Forelimb muscle (tissue), 1 donor: ENCODE measurements at places on chromosomes 7 and 10. TPM values are rescaled to one million over a fixed set of nuclear protein-coding genes. Genes with fewer than 3 reads are reported as not detected.

ZC3HAV1 gene
- 9.7 TPM for polyA plus RNA-seq

EMX2 gene
- polyA plus RNA-seq: 11.9 TPM

PON3 gene
- 3.8 TPM for polyA plus RNA-seq

AZGP1 gene
- polyA plus RNA-seq: 13.2 TPM

TMEM229A gene
- polyA plus RNA-seq: not detected

BTAF1 gene
- 23.7 TPM for polyA plus RNA-seq

NRP1 gene
- polyA plus RNA-seq: 91.0 TPM

CPA1 gene
- 6.5 TPM for polyA plus RNA-seq

TMEM213 gene
- 0.09 TPM for polyA plus RNA-seq

NUTM2E gene
- polyA plus RNA-seq: 0.59 TPM

NPSR1 gene
- polyA plus RNA-seq: 0.38 TPM

EBLN1 gene
- polyA plus RNA-seq: not detected

INSYN2A gene
- polyA plus RNA-seq: 1.1 TPM

EIF4EBP2 gene
- 62.1 TPM for polyA plus RNA-seq

GIMAP8 gene
- polyA plus RNA-seq: 6.1 TPM

HECTD2 gene
- polyA plus RNA-seq: 15.5 TPM

PDE6C gene
- polyA plus RNA-seq: 0.58 TPM

CWF19L1 gene
- polyA plus RNA-seq: 21.6 TPM

FKBP6 gene
- 0.23 TPM for polyA plus RNA-seq

HOXA9 gene
- polyA plus RNA-seq: 25.7 TPM

GPR15LG gene
- polyA plus RNA-seq: not detected

DNA sequence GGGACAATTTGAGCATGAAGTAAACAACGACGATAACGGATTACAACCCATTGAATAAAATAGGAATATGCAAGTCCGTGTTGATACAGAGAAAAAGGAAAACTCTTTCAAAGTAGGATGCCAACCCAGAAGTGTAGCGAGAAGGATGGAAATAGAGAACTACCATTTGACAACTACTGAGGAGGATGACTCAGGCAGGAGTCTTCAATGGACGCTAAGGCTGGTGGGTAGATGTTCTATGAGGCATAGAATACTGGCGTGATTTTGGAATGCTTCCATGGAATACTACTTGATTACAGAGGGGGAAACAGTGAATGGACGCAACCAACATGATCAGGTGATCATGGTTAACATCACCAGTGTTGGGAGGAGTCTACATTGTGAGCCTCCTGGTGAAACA is 828 bp upstream of the CFAP70 start:
- no peak for DNase-seq

- DNase-seq: no peak
These were observed 31.4 kb downstream of the PALS2 start for GRCh38 chr7:24604630-24605029.

- no peak for DNase-seq
These were observed 70.0 kb upstream of the PAPSS2 start for GRCh38 chr10:87589645-87590051.

GRCh38 chr10:3353235-3353634 is 180.7 kb upstream of the PITRM1 start:
- DNase-seq: no peak

- no peak for DNase-seq
These were observed at the start of gene HOXA10 for GRCh38 chr7:27173956-27174873. Gene HOXA10, minus strand, starts transcription at chr7:27174320. Its CDS starts 14 bp downstream, at chr7:27174306.

DNA sequence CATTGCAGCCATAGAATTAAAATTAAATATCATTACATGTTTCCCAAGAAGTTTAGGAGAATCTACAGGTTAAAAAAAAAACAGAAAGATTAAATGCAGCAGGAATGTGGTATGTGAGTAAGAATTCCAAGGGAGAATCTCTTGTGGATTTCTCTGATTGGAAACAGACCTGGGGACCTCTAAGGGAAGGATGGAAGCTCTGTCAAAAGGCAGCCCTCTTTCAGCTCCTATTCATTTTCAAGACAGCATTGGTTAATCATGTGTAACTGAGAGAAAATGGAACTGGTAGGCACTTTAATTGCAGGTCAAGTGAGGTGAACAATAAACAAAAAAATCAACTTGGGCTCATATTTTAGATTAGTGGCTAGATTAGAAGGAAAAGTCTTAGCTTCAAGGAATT is 81.4 kb upstream of the MTPN start:
- no peak for DNase-seq

DNA sequence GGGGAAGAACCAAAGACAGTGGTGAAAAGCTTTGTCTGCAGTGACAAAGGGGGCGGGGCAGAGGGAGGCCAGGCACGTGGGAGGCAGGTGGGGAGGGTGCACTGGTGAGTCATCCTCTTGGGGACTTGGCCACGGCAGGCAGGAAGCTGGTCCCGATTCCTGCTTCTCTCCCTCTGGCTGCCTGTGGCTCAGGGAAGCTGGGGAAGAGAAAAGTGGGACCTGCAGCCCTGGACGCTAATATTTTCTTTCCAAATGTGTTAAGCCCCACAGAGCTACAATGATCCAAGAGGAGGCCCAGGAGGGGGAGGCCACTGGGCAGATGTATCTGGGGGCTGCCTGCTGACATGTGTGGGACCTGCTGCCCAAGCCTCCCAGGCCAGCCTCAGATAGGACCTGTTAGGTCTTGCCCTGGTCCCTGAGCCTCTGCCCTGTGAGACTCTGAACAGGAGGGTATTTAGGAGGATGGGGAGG is 231.8 kb downstream of the KCNMA1 start:
- DNase-seq: no peak

DNA sequence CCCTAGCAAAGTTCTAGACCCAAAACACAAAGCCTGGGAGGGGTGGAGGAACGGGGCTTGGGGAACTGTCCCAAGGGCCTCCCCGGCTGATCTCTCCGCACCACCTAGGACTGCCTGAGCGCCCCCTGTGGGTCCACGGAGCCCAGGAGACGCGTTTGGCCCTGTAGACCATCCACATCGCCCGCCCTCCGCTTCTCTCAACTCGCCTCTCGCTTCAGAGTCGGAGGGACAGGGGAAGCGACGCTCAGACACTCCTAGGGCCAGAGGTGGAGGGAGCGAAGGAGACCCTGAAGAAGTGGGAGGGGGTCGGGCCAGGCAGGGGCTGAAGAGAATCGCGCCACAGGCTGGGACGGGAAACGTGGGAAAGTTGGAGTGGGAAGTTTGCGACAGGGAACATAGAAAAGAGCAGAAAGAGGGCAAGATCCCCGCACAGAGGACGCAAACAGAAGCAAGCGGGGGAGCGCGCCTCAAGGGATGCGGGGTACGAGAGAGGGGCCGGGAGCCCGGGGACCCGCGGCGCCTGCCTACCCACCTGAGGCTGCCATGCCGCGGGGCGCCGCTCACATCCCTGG is 378 bp downstream of the PIK3AP1 start:
- no peak for DNase-seq

- no peak for DNase-seq
These were observed 51.1 kb downstream of the SHH start for GRCh38 chr7:155761162-155761561.

- DNase-seq: no peak
These were observed 3.0 kb upstream of the TMEM184A start for GRCh38 chr7:1558841-1559625.

GRCh38 chr10:88070080-88070880 is 206.9 kb downstream of the PTEN start:
- DNase-seq: no peak

GRCh38 chr7:69476416-69476815 is 121.9 kb upstream of the AUTS2 start:
- DNase-seq: no peak

- no peak for DNase-seq
These were observed 171.0 kb upstream of the SEMA3E start for GRCh38 chr7:83819911-83820310.

- no peak for DNase-seq
These were observed 75.9 kb downstream of the BMPER start for GRCh38 chr7:33981226-33981625.

GRCh38 chr7:29194594-29195427 is at the start of gene CHN2:
Gene CHN2, plus strand, starts transcription at chr7:29194775.
- no peak for DNase-seq

GRCh38 chr7:140209866-140210609 is 33.3 kb upstream of the KDM7A start:
- no peak for DNase-seq

DNA sequence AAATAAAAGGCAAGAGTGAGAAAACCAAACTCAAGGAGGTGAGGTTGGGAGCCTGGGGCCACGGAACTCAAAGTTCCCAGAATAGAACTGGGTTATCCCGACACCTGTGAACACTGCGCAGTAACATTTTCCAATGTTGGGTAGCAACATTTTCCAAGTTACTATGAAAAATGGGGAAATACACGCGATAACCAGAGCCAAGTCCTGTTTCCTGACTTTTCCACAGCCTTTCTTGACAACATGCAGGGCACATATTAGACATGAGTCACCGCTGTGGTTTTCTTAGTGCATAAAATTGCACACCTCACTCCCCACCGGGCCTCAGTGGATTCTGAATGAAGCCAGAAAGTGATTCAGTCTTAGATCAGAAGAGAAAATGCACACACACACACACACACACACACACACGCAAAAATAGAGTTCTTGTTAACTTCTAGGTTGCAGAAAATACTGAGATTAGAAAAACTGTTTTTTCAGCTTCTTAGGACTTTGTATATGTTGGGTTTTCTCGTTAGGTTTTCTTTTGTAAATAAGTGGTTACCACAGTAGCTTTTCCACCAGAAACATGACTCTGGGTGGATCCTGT is 70.0 kb downstream of the CAMK1D start:
- peak; percentile 59 for DNase-seq

DNA sequence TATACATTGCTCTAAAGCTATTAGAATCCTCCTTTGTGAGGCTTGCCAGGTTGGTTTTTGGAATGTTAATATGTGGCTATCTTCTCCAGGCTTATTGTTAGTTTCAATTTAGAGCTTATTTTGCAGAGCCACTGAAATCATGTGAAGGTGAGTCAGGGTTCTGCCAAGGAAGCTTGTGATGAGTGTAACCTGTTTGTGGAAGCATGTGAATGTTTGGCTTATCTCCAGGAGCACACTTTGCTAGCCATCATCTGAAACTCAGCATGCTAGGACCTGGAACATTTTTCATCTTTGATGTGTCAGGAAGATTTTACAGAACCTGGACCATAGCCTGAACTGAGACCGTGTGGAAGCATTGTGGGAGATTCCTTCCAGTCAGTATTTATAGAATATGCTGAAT is 197.3 kb downstream of the PPP1R9A start:
- no peak for DNase-seq

- no peak for DNase-seq
These were observed 29.7 kb downstream of the CCDC6 start for GRCh38 chr10:59876695-59877094.

- DNase-seq: no peak
These were observed 59.7 kb downstream of the LRGUK start for GRCh38 chr7:134186801-134187200.

- DNase-seq: no peak
These were observed 84.4 kb downstream of the TNS3 start for GRCh38 chr7:47497367-47498096.

- DNase-seq: no peak
These were observed 4.3 kb upstream of the ELFN1 start for GRCh38 chr7:1665549-1666316.

DNA sequence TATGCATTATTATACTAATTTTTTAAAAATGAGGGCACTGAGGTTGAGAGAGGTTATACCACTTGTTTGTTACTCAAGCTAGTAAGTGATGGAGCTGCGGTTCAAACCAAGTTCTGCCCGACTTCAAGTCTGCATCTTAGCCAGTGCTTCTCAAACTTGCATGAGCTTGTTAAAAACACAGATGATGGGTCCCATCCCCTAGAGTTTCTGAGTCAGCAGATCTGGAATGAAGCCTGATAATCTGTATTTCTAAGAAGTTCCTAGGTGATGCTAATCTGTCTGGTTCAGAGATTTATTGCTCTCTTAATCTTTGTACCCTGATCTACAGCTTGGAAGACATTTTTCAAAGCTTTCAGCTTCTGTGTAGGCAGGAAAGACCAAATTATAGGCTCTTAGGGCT is 67.7 kb upstream of the CC2D2B start:
- DNase-seq: no peak

- no peak for DNase-seq
These were observed 3.1 kb downstream of the EN2 start for GRCh38 chr7:155460926-155461613.

DNA sequence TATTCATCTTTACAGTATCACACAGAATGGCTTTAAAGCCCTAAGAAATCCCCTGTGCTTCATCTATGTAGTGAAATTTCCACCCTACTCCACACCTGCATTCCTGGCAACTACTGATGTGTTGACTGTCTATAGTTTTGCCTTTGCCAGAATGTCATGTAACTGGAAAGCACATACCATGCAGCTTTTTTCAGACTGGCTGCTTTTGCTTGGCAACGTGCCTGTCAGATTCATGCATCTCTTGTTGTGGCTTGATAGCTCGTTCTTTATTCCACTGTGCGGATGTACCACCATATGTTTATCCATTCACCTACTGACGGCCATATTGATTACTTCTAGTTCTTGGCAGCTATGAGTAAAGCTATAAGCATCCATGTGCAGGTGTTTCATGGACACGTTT is 30.6 kb downstream of the RBM17 start:
- DNase-seq: no peak

DNA sequence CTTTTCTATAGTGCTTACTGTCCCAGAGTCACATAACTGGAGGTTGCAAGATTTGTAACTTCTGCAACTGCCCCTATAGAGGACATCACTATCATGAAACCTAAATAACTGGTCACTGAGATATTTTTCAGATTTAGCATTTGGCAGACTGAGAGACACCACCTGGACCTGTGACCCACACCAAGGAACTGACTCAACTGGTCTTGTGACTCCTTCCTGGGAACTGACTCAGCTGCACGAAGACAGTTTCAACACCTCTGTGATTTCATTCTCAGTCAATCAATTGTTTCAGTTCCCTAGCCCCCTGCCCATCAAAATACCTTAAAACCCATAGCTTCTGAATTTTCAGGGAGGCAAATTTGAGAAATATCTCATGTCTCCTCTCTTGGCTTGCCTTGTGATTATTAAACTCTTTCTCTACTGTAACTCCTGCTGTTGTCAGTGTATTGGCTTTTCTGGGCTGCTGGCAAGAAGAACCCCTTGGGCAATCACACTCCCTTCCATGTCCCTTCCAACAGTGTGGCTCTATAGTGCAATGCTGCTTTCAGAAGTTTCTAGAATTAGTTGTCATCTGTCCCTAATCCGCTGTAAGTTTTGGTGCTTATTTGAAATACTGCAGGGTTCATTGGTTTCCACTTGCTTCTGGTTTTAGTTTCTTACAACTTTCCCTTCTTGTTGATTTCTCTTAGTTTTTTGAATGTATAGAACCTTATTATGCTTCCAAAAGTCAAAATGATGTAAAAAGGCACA is 127.8 kb upstream of the ADCY1 start:
- DNase-seq: no peak

DNA sequence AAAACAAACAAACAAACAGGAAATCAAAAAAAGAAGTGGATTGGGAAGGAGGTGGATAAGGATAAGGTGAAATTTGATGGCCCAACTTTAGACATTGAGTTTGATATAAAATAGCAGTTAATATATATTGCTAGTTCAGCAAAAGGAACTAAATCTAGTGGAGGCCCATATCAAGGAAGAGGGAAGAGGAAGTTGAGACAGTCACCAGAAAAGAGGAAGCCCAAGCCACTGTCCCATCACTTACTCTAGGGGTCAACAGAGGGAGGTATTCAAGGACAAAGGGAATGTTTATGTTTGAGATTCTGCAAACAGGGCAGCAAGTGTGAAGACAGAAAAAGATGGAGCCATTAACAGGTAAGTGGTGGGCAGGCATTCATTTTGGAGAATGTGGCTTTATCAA is 3.7 kb downstream of the LAMTOR4 start:
- DNase-seq: no peak
